Right lung (tissue), 10 donors: ENCODE measurements at places on chromosomes 2 and 18. TPM values are rescaled to one million over a fixed set of nuclear protein-coding genes. Genes with fewer than 3 reads are reported as not detected.

The SATB2 gene
- 3.1 TPM for polyA plus RNA-seq

DNA sequence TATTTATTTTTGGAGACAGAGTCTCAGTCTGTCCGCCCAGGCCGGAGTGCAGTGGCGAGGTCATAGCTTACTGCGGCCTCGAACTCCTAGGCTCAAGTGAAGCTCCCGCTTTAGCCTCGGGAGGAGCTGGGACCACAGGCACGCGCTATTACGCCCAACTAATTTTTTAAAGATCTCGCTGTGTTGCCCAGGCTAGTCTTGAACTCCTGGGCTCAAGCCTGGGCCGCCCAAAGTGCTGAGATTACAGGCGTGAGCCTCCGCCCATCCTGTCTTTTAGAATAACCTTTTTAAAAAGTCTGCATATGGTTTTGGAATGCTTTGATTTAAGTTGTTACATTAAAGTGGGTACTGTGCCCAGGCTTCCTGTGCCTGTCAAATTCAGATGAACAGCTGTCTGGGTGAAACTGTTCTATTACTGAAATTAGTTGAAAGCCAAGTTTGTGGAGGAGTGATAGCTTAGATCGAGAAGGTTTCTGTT, 944 bp downstream of the RAB3GAP1 start:
- DNase-seq = no peak

GRCh38 chr2:98438190-98439133, 6.2 kb upstream of the INPP4A start:
- no peak for DNase-seq

GRCh38 chr2:144642131-144642530, 122.2 kb upstream of the ZEB2 start:
- DNase-seq = no peak
